ENCODE measurements at places on chromosomes 11 and 22.
A peak's percentile ranks its signal among the peaks of the same experiment; 100 is the strongest.

DNA sequence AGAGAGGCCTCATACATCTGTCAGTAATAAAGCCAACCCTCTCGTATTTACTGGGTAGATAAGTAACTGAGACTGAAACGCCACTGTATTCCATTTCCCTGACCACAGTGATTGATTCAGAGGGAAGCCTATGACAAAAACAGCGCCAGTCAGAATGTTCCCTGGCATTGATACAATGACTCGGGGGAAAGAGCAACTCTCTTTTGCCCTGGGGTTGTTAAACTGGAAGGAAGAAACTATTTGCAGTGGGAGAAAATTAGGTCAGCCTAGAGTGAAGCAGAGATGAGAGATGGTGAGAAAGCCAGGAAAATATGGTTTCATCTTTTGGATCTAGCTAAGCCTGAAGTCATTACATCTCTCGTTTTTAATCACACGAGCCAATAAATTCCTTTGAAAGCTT, 48.6 kb upstream of the RBFOX2 start:
- DNase-seq, result peak; percentile 82

DNA sequence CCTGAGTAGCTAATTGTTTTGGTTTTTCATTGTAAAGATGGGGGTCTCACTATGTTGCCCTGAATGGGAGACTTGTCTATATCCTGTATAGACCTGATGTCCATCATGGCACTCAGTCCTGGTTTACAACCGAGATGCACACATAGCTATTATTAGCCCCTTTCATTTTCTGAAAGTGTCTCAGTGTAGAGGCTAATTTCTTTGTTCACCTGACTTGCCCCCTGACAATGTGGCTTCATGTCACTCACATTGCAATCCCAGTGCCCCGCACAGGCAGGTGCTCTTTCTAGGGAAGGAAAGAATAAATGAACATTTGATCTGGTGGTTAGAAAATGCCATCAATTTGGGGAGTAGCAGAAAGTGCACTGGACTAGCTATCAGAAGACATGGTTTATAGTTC, 13.1 kb upstream of the KDM2A start:
- DNase-seq, result no peak

GRCh38 chr11:12618743-12619540, 55.3 kb upstream of the TEAD1 start:
- DNase-seq, result peak; percentile 21

- DNase-seq, result no peak
These were observed 54.9 kb upstream of the TTLL12 start for GRCh38 chr22:43241699-43242386.

DNA sequence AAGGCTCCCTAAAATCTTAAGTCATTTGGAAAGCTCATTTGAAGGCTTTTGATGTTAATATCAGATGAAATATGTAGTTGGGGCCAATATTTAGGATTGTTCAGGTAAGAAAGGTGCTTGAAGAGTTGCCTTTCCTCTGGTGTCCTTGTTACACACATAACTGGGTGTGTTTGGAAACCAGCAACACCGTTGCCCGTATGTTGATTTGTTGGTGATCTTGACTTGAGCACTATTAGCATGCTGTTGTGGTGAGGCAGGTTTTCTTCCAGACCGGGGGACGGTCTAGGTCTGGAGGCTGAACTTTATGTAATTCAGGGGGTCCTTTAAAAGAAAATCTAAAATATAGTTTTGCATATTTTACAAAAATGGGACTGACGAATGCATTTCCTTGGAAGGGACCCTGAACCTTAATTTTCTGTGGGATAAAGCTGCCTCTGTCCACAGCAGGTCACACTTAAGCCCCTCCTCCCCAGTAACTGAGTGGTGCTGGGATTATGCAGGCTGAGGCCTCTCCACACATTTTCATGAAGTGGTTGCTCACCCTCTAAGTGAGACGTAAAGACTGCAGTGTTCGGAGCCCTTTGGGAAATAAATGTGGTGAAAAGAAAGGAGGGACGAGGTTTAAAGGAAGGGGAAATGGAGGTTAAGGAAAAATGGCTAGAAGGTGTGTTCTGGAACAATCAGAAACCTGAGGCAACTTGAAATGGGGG, 1.8 kb downstream of the YWHAH start:
- no peak for DNase-seq

GRCh38 chr22:29205594-29206371, at the start of gene EMID1:
Gene EMID1, plus strand, starts transcription at chr22:29205896. Its CDS starts 143 bp downstream, at chr22:29206039.
- DNase-seq, result no peak

DNA sequence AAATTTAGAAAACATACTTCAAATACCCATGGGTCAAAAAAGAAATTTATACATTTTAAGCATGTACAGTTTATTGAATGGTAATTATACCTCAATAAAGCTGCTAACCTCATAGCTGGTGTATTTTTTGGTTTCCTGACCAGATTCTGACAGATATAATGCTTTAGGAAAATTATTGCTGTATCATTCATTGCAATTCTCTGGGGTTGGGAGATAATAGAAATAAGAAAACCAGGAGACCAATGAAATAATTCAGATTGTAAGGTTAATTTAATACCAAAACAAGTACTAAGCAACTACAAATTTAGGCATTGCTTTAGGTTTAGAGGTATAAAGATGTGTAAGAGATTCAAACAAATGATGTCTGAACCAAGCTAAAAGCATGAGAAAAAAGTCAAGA, 120.1 kb downstream of the ENTHD1 start:
- no peak for DNase-seq

DNA sequence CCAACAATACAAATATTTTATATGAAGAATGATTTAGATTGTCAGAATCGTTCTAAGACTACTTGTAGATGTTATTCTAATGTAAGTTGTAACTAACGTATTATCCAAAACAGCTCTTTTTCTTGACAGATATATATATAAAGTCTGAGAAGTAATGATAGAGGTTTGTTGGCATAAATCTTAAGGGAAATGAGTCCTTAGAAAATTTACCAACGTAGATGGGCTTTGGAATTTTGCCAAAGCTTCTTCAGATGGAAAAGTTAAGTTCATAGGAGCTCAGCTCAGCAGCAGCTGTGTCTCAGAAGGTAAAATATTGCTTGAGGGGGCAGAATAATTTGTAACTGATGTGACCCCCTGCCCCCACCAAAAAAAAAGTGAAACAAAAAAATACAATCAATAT, 66.7 kb downstream of the BID start:
- peak; percentile 17 for DNase-seq
